Cardiac septum (tissue), 1 donor: ENCODE measurements at places on chromosomes 12 and 14.

DNA sequence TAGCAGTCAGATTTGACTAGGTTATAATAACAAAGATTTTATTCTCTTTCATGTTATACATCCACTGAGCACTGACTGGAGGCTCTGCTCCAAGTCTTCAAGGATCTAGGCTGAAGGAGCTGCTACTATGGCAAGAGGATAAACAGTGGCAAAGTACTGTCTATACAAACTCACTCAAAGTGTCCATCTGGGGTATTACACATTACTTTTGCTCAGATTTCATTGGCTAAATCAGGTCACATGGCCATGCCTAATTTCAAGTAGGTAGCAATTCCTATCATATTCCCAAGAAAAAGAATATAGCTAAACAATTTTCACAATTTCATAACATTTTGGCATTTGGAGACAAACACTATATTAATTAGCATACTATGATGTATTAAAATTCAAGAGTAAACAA is 40.9 kb downstream of the CDK17 start:
- no peak for DNase-seq

- DNase-seq = no peak
Measured at GRCh38 chr14:103562179-103562428, 353 bp downstream of the BAG5 start.

DNA sequence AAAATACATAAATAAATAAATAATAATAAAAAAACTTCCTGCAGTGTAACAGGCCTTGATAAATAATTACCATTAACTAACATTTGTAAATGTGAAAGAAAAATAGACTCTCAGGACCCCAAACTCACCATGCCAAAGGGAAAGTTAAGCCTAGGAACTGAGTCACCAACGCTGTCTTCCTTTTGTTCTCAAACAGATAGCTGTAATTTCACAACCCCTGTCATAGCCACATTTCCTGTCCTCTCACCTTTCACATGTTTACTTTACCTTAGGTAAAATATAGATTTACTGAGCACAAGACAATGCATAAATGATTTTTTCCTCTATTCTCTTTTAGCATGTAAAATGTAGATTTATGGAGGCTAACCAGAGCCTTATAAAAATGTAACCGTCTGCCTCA is 35.9 kb upstream of the CHST11 start:
- DNase-seq = no peak

GRCh38 chr12:26246483-26247164 is 51.3 kb downstream of the SSPN start:
- DNase-seq = no peak

- no peak for DNase-seq
Measured at GRCh38 chr12:10408842-10409241, 715 bp downstream of the KLRC4 start.

DNA sequence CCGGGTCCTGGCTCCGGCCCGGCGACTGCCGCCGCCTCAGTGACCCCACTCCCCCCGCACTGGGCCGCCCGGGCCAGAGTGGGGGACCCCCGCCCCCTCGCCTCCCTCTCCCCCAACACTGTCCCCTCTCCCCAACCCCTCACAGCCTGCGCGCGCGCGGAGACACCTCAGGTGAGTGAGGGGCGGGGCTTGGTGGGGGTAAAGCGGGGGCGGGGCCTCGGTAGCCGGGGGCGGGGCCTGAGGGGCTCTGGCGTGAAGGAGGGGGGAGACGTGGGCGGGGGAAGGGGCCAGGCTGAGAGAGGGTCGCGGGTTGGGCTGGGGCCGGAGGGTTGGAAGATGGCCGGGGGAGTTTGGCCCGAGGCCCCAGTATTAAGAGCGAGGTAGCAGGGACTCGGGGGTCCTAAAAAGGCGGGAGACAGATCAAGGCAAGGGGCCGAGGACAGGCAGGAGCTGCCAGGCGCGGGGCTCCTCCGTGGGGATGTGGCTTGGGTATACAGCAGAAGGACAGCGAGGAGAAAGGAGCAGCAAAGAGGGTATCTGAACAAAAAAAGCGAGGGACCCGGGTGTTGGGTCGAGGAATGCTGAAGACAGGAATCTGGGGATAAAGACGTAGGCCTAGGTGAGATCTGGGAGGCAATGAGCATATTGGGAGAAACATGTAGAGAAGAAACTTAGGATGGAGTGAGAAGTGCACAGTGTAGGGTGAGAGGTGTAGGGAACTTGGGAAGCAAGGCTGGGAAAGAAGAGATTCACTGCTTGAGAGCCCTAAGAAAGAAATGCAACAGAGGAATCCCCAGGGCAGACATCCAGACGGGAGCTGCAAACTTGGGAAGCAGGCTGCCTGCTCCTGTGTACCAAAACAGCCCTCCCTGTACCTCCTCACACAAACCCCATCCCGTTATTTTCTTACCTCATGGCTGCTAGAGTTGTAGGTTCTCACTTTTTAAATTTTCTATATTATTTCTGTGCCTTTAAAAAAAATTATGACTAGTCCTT is 10.8 kb downstream of the SUOX start:
- peak; percentile 78 for DNase-seq

- DNase-seq = no peak
Measured at GRCh38 chr12:6208130-6208529, 7.9 kb downstream of the CD9 start.

GRCh38 chr14:55581342-55581771 is 1.4 kb downstream of the KTN1 start:
- DNase-seq = no peak

DNA sequence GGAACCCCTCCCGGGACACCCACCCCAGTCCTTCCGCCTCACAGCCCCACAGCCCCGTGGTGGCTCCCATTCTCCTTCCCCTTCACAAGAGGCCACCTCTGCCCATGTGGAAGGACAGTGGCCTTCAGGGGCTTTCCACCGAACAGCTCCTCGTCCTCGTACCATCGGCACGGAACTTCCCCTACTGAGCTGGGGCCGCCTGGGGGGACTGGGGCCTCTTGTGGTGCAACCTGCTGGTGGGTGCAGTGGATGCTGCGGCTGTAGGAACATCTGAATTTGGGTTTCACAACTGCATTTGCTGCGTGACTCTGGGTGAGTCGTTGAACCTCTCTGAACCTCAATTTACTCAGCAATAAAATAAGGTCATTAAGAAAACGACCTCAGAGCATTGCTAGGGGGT is 50.9 kb downstream of the RFLNA start:
- DNase-seq = no peak

DNA sequence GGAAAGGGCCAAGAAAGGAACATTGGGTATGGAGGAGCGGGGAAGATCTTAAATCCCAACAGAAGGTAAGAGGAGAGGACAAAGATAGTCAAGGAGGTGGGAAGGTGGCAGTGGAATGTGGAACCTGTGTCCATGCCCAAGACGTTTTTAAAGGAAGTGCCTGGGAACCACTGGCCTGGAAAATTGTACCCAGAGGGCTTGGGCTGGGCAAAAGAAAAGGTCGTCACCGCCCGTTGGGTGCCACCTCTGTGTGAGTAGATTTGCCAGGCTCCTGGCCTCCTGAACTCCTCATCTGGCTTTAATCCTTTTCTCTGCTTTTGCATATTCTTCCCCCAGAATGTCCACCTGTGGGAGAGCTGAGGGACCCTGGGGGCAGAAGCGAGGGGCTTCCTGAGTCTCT is 32.6 kb downstream of the JDP2 start:
- DNase-seq = no peak

- no peak for DNase-seq
Measured at GRCh38 chr12:3700861-3701260, 52.0 kb downstream of the CRACR2A start.

DNA sequence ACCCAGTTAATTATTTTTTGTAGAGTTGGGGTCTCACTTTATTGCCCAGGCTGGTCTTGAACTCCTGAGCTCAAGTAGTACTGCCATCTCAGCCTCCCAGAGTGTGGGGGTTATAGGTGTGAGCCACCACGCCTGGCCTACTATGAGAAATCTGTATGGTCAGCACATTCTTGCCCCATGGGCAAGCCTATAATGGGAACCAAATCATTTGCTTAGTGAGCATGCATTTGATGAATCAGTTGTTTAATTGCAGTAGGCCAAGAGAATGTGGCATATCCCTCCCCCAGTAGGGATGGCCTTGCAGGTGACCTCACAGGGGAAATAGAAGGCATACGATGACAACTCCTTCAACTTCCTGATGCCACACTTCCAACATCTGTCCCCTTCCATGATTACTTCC is 122.7 kb downstream of the DIP2B start:
- DNase-seq = no peak

- DNase-seq = no peak
Measured at GRCh38 chr14:94181835-94182234, 7.7 kb downstream of the PPP4R4 start.
